ENCODE measurements at places on chromosomes 7 and 10.

DNA sequence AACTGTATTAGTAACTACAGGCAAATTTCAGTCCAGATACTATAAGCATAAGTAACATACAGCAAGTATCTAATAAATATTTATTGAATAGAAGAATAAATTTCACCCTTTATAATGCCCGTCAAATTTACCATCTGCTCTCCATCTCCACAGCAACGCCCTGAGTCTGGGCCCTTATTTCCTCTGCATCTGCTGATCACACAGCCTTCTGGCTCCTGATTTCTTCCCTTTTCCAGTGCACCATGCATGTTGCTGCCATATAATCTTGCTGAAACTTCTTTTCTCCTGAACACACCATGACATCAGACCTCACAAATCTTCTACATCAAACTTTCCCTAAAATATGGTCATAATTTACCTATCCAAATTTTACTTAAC, 15.4 kb downstream of the HYCC1 start:
- DNase-seq, result no peak

DNA sequence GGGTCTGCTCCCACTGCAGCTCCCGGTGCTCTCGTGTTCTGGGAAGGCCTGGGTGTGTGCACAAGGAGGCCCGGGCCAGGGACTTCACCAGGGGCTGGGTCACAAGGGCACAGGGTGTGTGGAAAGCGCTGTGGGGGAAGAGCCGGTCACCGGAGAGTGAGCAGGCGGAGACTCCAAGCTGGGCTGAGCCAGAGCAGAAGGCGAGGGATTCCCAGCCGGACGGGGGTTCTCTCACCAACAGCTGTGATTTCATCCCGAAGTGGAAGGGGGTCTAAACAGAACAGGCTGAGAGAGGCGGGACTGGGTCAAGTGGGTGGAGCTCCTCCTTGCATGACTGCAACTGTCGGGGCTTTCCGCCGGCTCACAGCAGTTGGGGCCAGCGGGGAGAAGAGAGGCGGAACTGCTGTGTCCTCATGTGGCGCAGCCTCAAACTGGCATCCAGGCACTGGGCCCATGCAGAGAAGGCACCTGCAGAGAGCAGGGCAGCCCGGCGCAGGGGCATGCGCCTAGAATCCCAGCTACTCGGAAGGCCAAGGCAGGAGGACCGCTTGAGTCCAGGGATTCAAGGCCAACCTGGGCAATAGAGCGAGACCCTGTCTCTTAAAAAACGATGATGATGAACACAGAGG, 7.6 kb upstream of the ORAI2 start:
- no peak for DNase-seq

DNA sequence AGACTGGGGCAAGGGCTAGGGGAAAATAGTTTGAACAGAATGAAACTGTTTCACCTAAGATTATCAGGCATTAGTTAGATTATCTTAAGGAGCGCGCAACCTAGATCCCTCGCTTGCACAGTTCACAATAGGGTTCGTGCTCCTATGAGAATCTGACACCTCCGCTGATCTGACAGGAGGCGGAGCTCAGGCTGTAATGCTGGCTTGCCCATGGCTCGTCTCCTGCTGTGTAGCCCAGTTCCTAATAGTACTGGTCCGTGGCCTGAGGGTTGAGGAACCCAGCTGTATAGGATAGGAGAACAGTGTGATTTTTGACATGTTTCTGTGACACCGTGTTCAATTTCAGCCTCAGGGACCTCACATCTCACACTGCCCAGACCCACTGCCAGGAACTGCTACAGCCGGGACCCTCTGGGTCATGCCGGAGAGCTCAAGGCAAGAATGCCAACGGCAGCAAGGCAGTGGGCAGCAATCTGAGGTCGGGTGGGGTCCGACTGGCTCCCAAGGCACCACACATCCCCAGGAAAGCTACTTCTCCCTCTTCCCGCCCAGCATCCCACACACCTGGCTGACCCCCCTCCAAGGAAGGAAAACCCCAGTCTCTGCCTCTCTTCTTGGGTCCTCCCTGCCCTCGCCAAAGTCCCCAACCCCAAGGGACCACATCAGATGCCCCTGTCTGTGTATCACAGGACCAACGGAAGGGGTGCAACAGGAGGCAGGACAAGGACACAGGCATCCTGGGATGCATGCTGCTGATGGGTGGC, 31.7 kb downstream of the CAMK2B start:
- DNase-seq, result no peak

DNA sequence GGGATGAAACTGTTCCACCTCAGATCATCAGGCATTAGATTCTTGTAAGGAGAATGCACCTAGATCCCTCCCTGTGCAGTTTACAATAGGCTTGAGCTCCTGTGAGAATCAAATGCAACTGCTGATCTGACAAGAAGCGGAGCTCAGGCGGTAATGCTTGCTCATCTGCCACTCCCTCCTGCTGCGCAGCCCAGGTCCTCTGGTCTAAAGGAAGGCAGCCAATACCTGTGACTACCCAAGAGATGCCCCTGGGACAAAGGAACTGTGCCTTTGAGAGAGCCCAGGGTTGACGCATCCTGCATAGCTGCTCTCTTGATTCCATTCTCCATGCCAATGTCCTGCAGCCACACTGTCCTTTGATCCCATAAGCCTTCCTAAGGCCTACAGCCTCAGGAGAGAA, 73.1 kb downstream of the ADCYAP1R1 start:
- no peak for DNase-seq

- DNase-seq, result no peak
Measured at GRCh38 chr7:88037050-88037449, 103.0 kb downstream of the ADAM22 start.

- no peak for DNase-seq
Measured at GRCh38 chr7:151658778-151659177, 139.1 kb upstream of the RHEB start.

GRCh38 chr7:109997837-109998236, 1093.1 kb upstream of the LRRN3 start:
- no peak for DNase-seq

DNA sequence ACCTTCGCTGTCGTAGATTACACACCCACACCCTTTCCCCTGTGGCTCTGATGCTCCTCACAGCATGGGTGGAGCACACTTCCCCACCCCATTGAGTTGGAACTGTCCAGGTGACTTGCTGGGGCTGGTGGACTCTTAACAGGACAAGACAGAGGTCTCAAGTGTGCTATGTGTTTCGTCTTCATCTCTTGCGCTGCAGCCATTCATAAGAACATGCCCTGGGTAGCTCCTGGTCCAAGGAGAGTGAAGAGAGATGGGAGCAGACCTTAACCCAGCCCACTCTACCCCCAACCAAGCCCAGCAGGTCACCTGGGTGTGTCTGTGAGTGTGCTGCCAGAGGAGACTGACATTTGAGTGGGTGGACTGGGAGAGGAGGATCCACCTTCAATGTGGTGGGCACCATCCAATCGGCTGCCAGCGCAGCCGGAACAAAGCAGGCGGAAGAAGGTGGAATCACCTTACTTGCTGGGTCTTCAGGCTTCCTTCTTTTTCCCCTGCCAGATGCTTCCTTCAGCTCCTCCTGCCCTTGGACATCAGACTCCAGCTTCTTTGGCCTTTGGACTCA, 112.4 kb downstream of the HTR5A start:
- DNase-seq, result no peak

DNA sequence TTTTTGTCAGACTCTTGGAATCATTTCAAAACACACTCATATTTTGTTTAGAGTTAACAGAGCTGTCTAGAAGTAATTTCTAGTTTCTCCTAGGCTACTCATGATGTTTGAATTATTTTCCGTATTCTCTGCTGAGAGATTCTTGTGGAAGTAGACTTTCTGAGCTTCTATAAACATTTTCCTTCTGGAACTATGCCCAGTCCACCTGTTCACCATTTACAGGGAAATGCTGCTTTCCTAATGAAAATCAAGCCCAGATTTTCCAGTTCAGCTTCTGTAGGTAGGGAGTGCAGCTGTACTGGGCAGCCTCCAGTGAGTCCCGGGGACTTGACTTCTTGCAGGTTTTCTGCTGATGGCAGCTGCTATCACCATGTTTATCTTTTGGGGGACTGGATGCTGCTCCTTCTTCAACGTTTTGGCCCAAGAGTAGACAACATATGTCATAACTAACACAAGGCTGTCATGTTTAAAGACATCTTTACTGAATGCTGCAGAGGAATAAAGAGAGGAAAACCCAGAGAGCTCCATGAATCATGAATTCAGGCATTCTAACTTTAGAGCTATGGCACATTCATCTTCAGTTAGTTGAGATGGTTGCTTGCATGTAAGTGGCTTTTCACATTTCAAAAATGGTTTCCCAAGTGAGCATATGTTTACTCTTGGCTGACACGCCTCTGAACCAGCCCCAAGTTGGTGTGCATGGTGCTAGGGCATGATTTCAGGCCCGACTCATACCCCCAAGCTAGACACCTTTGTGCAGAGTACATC, 85.6 kb downstream of the SDK1 start:
- DNase-seq, result no peak

GRCh38 chr7:142420554-142421362, 162.9 kb upstream of the PRSS58 start:
- no peak for DNase-seq

- DNase-seq, result peak; percentile 83
Measured at GRCh38 chr7:5636914-5637313, 144.5 kb downstream of the RNF216 start.

GRCh38 chr7:27179503-27180430, 5.3 kb downstream of the HOXA11 start:
- DNase-seq, result no peak

GRCh38 chr10:97744405-97745035, 7.6 kb downstream of the ZFYVE27 start:
- DNase-seq, result no peak

DNA sequence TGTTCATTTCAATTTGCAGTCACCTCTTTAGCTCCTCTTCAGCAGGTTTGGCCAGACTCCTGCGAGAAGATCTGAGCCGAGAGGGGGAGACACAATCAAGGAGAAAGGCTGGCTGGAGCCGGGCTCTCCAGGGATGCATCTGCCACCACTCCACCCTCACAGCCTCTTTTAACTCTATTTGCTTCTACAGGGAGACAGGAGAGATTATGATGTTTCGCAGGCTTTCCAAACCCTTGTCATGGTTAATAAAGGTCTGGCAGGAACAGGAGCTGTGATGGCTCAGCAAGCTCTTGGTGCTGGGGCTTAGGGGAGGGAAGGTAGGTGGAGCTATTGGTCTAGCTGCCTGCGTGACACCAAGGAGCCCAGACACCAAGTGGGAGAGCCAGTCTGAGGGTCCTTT, 448.1 kb upstream of the PODXL start:
- no peak for DNase-seq

DNA sequence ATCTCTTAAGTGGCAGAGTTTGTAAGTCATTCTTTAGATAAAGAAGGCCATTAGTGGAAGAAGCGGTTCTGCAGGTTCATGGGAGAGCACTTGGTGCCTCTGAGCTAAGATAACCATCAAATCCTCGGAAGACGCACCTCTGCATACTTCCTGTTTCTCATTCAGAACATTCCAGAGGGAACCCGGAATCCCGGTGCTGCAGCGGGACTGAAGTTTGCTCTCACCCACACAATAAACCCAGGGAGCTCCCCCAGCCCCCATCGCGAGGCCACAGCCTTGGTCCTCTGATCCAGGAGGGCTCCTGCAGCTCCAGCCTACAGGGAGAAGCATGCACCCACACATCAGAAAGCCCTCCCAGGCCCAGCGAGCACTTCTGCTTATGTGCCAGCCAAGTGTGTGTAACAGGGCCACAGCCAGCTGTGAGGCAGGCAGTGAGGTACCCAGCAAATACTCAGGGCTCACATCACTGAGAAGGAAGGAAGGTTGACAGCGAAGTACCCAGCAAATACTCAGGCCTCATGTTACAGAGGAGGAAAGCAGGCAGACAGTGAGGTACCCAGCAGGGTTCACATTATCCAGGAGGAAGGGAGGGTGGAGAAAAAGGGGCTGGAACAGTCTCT, 142.4 kb downstream of the DIP2C start:
- no peak for DNase-seq

DNA sequence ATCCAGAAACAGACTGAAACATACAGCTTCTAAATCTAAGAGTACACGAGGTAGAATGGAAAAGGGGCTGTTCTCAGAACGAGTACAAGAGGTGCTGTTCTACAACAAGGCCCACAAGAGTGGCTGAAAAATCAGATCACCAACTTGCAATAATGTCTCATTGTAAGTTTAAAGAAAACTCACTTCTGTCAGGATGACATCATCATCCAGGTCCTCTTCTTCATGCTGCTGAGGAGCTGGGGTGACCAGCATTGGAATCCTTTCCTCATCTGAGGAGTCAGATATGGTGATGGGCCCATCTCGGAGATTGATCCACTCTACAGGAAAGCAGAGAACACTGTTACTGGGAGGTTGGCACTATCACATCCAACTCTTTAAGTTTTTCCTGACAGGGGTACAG, 28.8 kb downstream of the RNF216 start:
- DNase-seq, result no peak

DNA sequence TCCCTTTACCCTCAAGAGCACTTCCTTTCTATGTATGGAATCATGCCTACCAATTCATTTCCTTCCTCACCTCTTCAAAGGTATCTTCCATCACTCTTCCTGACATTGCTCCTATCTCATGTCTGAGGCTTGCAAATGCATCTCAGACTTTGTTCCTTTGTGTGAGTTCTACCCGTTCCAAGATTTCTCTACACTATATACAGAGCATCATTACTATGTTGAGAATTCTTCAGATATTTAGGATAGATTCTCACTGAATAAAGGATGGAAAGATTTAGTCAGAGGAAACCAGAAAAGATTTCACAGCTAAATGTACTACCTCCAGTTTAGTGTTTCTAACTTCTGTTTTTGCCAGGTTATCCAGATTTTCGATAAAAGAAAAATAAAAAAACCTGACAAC, 462.7 kb downstream of the PHTF2 start:
- DNase-seq, result no peak

GRCh38 chr10:110666673-110667072, 22.5 kb downstream of the RBM20 start:
- no peak for DNase-seq

DNA sequence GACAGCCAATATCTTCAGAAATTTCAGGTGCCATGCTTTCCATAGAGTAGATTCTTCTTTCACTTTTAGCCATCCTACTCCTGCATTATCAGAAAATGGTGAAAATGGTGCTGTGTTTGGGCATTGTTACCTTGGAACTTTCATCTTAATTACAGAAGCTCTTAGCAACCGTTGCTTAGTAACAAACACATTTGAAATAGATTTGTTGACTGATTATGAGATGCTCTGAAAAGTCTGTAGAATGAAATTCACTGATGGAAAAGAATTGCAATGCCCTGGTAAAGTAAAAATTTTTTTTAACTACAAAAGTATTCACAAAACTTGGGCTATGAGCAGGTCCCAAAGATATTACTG, 249.3 kb upstream of the NEBL start:
- DNase-seq, result no peak

DNA sequence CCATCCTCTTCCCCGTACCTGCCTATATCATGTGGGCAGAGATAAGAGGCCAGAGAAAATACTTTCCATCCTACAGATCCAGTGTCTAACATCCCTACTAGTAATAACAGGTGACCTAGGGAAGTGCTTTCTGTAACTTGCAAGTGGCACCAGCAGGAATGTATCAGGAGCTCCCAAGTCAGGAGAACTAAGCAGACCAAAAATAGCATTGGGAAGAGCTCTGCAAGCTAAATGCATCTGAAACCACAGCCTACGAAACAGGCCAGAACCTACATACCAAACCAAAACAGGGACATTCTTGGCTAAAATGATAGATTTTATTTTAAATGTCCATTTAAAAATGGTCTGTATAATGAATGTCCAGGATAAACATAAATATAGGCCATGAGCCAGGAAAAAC, 680.8 kb downstream of the PHTF2 start:
- no peak for DNase-seq

GRCh38 chr10:5743736-5744135, 59.1 kb downstream of the TASOR2 start:
- DNase-seq, result no peak

- no peak for DNase-seq
Measured at GRCh38 chr7:28269700-28270361, 89.2 kb upstream of the JAZF1 start.
